ENCODE measurements at places on chromosomes 3 and 15.

DNA sequence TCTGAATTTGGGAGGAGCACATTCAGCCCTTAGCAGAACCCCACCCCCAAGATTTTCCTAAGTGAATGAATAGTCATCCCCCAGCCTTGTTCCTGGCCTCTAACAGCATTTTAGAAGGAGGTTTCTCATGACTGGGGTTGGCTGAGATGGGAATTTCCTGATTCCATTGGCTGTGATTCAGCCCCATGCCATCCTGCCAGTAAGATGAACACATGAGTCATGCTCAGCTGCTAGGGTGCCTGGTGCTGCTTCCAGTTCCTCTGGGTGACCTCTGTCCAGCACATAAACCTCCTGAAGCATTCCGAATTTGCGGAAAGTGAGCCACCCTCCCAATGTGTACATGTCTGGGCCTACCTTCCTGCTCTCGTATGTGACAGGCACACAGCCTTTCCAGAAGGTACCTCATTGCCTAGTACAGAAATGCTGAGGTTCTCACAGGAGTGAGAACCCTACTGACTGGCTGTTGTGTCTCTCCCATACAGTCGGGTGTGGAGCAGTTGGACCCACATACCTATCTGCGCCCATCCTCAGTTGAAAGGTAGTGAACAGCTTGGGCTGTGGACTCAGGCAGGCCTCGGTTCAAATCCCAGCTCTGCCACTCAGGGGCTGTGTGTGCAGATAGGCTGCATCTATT is 91.7 kb downstream of the APBA2 start:
- DNase-seq = no peak

DNA sequence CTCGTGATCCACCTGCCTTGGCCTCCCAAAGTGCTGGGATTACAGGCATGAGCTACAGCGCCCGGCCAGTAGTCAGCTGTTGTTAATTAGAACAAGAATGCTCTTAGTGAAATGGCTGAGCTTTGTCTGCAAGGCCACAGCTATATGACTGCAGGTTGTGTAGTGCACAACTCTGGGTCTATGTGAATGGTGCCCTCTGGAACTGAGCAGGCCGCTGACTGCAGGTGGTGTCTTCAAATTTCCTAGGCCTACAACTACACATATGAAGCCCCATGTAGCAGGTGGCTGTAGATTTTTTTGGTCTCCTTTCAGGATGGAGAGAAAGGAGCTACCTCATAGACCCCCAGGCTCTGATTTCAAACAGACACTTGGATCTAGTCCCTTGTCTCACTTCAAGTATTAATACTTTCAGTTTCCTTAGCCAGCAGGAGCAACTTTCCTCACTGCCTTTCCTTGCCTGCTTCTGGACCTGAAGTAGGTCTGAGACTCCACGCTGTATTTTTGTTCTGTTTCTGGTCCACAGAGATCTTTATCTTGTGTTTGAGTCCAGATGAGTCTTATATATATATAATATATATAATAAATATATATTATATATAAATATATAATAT is 86.9 kb downstream of the C3orf80 start:
- no peak for DNase-seq

DNA sequence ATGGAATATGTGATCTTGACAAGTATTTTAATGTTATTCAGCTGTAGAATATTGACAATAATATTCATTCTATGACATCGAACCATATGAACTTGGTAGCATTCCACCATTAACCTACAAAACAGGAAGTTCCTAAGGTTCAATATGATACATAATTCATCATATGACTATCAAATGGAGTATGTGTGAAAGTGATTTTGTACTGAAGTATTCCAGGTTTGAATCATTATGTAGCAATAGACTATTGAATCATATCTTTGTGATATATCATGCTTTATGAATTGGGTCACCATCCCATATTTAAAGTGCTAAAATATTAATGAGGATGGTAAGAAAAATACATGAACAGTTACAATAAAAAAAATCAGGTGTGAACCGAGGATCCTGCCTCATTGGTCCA is 95.1 kb downstream of the TP63 start:
- DNase-seq = no peak

GRCh38 chr15:67564021-67564967 is 21.8 kb downstream of the MAP2K5 start:
- no peak for DNase-seq

DNA sequence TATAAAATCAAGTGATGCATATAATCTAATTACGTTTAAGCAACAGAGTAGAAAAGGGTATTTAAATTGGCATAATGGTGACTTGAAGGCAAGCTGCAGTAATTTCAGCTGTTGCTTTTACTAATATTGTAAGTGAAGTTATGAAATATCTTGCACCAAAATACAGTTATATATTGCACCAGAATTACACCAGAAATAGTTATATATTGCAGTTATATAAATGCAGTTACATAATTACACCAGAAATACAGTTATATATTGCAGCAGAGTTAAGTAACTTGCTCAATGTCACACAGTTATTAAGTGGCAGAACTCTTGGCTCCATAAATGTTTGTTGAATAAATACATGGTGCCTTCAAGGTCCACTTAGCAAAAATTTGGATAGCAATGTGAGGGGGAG is 51.4 kb downstream of the PCOLCE2 start:
- no peak for DNase-seq

DNA sequence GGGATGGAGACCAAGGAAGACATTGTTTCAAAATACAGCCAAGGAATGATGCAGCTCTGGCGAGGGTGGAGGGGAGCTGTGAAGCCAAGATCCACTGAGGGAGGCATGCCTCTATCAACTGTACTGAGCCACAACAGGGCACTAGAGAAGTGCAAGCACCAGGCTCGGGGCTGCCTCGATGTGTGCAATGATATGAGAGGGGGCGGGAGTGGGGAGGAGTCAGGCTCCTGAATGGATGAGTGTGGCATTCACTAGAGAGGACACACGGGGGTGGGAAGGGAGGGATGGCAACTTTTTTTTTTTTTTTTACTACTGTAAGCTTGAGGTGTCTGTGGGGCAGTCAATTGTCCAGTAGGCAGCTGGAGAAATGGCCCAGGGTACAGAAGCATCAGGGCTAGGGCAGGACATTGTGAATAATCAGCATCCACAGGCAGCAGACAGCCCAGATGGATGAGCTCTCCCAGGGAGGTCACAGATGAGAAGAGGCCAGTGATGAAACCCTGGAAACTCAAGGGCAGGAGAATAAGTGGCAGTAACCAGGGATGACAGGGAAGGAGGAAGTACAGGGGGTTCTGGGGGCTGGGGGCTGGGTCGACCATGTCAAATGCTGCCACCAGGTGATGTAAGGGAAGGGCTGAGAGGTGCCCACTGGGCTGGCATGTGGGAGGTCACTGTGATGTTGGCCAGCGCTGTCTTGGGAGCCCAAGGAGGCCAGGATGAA is 5.9 kb downstream of the STOML1 start:
- DNase-seq = no peak

- DNase-seq = no peak
These were observed 81.8 kb upstream of the SNRPA1 start for GRCh38 chr15:101376615-101377395.

- no peak for DNase-seq
These were observed 95.0 kb upstream of the GADL1 start for GRCh38 chr3:30989276-30990030.

GRCh38 chr3:25429361-25430286 is 1.6 kb downstream of the RARB start:
- no peak for DNase-seq

DNA sequence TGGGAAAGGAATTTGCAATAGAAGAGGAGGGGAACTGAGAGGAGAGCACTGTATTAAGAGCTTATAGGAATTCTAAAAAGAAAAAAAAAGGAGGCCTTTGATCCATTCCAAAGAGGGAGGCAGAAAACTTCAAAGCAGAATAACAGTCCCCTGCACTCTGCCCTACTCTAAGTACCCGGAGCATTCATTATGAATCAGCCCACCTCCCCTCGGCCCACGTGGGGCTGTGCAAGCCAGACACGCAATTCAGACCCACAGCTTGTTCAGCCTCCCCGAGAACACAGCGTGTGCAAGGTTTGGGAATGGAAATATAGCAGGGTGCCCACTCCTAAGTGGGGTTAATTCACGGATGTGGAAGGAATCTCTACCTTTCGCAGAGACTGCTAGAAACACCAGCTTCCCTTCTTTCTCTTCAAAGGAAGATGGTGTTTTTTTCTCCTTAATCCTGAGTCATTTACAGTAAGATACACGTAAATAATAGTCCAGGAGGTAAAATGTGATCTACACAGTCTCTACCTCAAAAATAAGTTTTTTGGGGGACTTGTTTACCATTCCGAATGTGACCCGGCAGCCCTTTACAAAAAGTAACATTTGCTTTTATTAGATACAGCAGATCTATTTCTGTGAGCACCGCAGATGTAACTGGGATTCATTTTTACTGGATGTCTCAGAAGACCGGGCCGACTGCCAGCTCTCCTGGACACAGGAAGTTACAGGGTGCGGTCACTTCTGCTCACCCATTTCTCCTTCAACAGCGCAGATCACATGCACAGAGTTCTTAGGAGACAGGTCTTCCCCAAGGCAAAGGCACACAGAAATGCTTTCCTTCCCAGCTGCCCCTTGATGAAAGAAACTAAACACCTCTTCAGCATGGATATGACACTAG is 768.5 kb upstream of the CFAP20DC start:
- DNase-seq = no peak

- peak; percentile 73 for DNase-seq
These were observed 29.5 kb downstream of the CCDC12 start for GRCh38 chr3:46946856-46947545.

GRCh38 chr3:155702745-155703591 is 41.9 kb downstream of the PLCH1 start:
- DNase-seq = no peak

DNA sequence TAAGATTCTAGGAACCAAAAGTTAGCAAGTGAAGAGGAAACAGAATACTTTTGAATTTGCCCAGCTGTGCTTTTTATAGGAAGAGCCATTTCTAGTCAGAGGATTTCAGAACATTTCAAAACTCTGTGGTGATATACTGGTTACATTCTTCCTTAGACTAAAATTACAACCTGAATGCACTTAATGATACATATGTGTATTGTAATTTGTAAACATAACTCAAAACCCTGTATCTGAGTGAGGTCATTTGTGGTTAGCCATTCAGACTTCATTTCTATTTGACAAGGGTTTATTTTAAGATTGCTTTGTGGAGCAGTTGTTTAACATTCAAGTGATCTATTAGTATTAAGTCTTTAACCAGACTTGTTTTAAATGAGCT is 59.4 kb upstream of the TRIM71 start:
- no peak for DNase-seq

DNA sequence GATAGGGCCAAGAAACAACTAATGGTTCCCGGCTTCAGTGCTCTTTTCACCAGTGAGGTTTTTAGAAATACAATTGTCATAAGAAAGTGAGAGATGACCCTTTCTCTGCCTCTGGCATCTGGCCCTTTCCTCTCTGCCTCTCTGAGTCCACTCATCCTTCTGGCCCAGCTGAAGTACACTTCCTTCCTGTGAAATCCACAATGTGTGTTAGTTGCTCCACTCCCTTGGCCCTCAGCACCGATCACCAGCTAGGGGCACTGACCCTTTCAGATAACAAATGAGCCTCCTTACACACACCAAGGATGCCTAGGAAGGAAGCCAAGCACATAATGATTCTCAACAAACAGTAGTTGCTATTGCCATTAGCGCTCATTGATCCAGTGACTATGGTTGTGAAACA is 2.9 kb upstream of the CAV3 start:
- DNase-seq = no peak

- DNase-seq = no peak
These were observed 40.9 kb downstream of the CEMIP start for GRCh38 chr15:80820092-80820491.

- DNase-seq = no peak
These were observed 139.5 kb downstream of the ADAMTS9 start for GRCh38 chr3:64548200-64548889.

- no peak for DNase-seq
These were observed 21.3 kb downstream of the GPR15 start for GRCh38 chr3:98553021-98553563.

GRCh38 chr3:143122089-143122430 is 2.5 kb downstream of the CHST2 start:
- DNase-seq = no peak

DNA sequence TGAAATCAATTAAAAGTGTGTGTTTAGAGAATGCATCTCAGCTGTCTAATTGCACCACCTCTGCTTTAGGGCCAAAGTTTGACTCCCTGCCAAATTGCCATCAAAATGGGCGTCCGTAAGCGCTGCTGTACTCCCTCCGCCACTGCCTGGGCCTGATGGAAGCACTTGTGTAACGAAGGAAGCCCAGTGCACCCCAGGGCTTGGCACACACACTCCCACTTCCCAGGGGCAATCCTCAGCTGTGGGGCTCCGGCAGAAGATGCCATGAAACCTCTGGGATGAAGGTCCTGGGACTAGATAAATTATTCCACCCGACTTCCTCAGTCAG is 137.8 kb downstream of the RORA start:
- no peak for DNase-seq

- no peak for DNase-seq
These were observed 24.5 kb downstream of the NIPA1 start for GRCh38 chr15:22810853-22811338.

DNA sequence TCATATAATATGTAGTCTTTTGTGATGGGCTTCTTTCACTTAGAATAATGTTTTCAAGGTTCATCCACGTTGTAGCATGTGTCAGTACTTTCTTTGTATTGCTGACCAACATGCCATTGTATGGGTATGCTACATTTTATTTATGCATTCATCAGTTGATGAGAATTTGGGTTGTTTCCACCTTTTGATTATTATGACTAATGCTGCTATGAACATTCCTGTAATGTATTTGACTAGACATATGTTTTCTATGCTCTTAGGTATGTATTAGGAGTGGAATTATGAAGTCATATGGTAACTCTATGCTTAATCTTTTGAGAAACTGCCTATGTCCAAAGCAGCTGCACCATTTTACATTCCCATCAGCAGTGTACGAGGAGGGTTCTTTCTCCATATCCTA is 3.2 kb upstream of the PODXL2 start:
- DNase-seq = no peak

GRCh38 chr3:197847866-197848401 is 56.9 kb downstream of the LRCH3 start:
- DNase-seq = no peak

DNA sequence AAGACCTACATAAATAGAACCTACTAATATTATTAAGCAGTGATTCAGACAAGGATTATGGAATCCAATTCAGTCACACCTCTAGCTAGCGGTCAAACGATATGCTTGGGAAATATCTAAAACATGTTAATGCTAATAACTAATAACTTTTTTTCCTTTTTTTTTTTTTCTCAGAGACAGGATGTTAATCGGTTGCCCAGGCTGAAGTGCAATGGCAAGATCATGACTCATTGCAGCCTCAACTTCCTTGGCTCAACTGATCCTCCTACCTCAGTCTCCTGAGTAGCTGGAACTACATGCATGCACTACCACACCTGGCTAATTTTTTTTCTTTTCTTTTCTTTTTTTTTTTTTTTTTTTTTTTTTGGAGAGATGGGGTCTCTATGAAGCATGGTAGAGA is 124.1 kb downstream of the NR2E3 start:
- no peak for DNase-seq

- DNase-seq = no peak
These were observed 19.5 kb downstream of the ANKUB1 start for GRCh38 chr3:149772861-149773260.

GRCh38 chr3:67808906-67809305 is 154.5 kb upstream of the SUCLG2 start:
- DNase-seq = no peak

- DNase-seq = peak; percentile 47
These were observed 4.1 kb upstream of the GCSAM start for GRCh38 chr3:112136959-112137693.

GRCh38 chr15:89633585-89633984 is 21.7 kb downstream of the KIF7 start:
- peak; percentile 7 for DNase-seq
